Spinal cord (tissue), 10 donors: ENCODE measurements at places on chromosomes 2 and 18. TPM values are rescaled to one million over a fixed set of nuclear protein-coding genes. Genes with fewer than 3 reads are reported as not detected.
A peak's percentile ranks its signal among the peaks of the same experiment; 100 is the strongest.

DNA sequence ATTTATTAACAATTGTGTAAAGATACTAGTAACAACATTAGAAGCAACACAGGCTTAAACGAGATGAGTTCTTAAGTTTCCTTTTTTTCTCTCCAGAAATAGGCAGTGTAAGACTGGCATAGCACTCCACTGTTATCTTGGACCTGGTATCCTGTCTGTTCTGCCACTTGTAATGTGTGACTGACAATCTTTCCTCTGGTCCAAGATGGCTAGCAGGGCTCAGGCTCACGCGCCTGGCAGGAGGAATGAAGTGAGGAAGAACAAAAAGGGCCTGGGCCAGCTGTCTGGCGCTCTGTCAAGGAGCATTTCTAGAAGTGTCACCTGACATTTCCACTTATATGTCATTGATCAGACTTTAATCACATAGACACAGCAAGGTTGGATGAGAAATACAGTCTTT, 31.6 kb upstream of the CCDC195 start:
- no peak for DNase-seq

GRCh38 chr18:25256439-25256838, 95.5 kb downstream of the ZNF521 start:
- DNase-seq, result no peak

DNA sequence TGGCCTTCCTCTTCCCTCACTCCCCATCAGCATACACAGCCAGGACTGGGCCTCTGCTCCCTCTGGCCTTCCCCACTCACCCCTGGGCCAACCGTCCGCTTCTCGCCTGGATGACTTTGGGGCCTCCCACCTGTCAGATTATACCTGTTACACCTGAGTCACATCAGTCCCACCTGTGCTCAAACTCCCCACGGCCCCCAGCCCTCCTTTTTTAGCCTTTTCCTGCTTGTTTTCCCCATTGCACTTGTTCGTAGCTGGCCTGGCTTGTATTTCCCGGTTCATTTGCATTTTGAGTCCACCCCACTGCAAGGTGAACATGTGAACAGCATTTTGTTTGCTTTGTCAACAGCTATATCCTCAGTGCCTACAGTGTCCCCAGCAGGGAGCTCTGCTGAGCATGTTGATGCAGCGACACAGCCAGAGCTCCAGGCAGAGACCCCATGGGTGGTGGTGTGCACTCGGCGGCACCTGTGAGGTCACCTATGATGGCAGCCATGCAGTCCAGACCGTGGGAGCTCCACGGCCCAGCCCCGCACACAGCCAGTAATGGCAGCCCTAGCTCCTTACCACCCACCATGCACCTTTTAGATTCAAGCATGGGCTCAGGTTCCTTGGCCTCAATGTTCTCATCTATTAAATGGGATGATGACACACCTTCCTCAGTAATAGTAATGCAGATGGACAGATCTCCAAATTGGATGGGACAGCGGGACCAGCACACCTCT, 276.4 kb upstream of the HS6ST1 start:
- DNase-seq, result no peak

DNA sequence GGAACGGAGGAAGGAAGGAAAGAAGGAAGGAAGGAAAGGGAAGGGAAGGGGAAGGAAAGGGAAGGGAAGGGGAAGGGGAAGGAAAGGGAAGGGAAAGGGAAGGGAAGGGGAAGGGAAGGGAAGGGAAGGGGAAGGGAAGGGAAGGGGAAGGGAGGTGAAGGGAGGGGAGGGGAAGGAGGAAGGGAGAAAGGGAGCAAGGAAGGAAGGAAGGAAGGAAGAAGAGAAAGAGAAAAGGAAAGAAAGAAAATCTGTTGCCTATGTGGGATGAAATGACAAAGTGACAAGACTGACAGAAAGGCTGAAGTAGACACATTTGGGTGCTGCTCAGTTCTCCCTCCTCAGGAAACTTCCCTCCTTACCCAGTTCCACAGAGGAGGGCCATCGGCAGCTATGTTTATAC, 46.3 kb upstream of the GORASP2 start:
- DNase-seq, result no peak

GRCh38 chr2:204449977-204450376, 95.3 kb upstream of the PARD3B start:
- DNase-seq, result no peak

- DNase-seq, result no peak
Measured at GRCh38 chr18:13521418-13521817, 204.9 kb downstream of the FAM210A start.

DNA sequence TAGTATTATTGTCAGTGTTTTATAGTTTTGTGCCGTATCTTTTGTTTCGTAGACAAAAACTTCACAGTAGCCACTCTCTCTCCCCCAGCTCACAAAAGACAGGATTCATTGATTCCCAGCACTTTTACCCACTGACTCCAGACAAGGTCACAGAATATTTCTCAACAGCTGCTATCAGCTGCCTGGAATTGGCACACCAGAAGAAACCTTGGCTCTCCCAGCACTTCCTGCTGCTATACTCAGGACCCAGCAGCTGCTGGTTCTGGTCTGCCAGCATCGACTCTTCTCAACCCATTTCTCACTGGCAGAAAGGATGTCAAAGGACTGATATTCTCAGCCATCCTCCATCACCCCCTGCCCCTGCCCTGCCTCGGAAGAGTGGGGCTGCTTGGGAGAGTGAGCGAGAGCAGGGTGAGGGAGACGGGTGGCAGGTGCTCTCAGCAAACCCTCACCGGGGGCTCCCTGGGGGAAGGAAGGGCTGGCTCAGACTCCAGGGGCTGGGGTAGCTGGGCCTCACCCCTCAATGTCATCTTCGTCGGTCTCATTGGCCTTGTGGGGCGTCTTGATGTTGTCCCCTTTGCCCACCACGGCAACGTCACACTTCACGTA, 6.1 kb upstream of the OTOF start:
- peak; percentile 57 for DNase-seq

- DNase-seq, result peak; percentile 55
Measured at GRCh38 chr2:175366815-175367214, 185.3 kb upstream of the ATP5MC3 start.

DNA sequence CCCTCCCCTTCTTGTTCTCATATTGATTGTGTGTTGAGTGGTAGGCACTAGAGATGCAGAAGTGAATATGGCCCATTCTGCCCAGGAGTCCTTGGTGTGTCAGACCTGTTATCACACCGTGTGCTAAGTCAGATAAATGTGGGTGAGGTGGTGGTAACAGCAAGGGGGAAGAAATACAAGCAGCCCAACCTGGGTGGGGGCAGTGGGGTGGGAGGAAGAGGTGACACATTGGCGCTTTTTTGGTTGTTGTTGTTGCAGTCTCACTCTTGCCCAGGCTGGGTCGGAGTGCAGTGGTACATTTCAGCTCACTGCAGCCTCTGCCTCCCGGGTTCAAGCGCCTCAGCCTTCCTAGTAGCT, 12.8 kb downstream of the B3GNT2 start:
- no peak for DNase-seq

DNA sequence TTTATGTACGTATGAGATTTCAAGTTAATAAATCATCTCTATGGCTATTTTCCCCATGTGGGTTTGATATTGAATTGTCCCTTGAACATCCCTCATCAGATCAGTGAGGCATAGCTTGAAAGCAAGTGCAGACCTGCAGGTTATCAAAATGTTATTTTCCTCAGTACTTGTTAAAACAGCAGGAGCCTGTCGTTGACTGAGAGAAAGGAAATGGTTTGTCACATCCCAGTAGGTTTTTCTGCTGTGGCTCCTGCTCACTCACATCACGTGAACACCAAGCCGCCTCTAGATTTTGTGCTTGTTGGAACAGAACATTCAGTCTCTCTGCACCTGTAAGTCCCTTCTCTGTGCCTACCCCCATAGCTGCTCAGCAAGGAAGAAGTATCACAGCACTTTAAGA, 340.3 kb downstream of the CELF4 start:
- peak; percentile 80 for DNase-seq

- DNase-seq, result no peak
Measured at GRCh38 chr2:183519371-183520056, 395.3 kb downstream of the NUP35 start.

- DNase-seq, result no peak
Measured at GRCh38 chr2:54166121-54166773, 50.8 kb downstream of the ACYP2 start.

DNA sequence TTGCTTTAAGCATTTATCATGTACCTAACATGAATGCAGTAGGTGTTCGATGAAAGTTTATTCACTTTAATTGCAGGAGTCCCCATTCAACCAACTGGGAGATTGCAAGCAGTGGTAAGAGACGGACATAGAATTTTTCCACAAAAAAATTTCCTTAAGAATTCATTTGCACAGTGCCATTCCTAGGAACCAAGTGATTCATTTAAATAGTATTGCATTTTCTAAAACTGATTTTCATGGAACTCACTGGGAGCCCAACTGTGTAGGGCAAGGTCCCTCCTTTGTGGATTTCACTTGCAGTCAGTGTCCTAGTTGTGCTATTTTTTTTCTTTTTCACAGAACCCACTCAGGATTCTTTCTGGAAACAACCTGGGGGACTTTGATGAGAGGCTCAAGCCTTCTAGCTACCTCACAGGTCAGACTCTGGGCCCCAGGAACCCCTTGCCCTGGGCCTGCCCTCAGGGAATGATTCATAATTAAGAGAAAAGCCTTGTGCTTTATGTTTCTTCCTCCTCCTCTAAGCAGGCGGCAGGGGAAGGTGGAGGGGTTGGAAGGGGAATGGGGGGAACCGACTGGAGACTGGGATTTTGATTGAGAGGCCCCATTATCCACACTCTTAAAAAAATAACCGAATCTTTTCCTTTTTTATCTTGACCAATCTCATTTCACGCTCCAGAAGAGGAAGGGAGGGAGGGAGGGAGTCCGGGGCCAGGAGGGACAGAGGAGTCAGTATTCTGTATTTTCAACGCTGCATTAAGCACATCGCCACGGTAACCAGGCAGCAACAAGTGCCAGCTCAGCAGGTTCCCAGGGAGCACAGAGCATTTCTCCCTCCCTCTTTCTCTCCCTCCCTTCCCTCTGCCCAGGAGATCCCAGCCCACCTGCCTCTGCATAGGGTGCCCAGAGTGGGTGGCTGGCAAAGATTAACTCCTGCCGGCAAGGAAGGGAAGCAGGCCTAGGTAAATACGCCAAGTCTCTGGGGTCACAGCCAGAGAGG, 51.8 kb downstream of the PSD4 start:
- DNase-seq, result no peak

GRCh38 chr2:197777823-197778407, 7.2 kb downstream of the BOLL start:
- peak; percentile 55 for DNase-seq

GRCh38 chr2:238868616-238869292, 20.9 kb downstream of the TWIST2 start:
- DNase-seq, result no peak

- DNase-seq, result no peak
Measured at GRCh38 chr18:28476302-28476701, 299.4 kb upstream of the CDH2 start.

GRCh38 chr2:204255071-204255470, 290.2 kb upstream of the PARD3B start:
- no peak for DNase-seq

DNA sequence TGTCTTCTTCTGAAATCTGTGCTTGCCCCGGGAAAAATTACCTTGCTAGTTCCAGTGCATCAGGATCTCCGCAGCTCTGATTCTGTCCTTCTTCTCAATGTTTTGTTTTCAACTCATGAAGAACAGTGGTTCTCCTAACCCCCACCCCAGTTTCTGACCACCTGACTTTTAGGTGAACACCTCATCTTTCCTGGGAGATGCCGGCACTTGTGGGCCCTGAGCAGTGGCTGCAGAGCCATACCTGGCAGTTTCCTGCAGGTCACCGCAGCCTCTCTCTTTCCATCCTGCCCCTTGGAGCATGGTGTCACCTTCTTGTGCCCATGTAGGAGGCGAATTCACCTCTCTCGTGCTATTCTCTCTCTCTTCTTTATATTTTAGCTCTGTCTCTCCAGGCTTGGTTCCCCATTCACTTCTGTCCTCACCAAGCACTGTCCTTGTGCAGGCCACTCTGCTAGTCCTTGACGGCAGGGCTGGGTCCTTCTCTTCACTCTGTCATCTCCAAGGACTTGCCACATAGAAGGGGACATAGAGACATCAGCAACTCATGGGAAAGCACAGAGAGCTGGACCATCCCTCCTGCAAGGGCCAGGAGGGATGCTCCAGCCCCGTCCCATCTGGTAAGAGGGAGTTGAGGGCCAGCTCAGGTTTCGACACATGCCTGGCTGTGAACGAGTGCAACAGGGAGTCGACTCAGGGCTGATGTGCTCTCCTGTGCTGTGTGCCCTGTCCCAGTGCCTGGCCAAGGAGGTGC, 59.1 kb downstream of the DDX1 start:
- DNase-seq, result no peak

- peak; percentile 70 for DNase-seq
Measured at GRCh38 chr2:8685697-8686358, 4.0 kb downstream of the ID2 start.

- no peak for DNase-seq
Measured at GRCh38 chr2:20696366-20696765, 29.4 kb downstream of the GDF7 start.

DNA sequence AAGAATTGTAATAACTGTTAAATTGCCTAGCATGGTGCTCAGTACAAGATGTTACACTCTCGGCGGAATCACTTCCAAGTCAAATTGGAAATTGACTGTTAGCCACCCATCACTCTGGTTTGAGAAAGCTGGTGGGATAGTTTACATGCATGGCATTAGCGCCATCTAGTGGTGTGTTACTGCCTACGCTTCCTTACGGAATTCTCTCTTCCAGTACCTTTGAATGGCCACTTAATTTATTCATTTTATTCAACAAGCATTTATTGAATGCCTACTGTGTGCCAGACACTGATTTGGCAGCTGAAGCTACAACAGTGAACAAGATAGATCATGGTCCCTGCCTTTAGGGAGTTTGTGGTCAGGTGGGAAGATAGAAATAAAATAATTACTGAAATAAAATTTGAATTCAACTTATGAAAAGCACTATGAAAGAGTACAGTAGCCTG, 171.2 kb downstream of the TMEM247 start:
- no peak for DNase-seq

The NOL4 gene
- total RNA-seq, result 13.7 TPM

The GEN1 gene
- total RNA-seq, result 15.6 TPM

The KLHL30 gene
- 0.10 TPM for total RNA-seq

The RNF149 gene
- 55.8 TPM for total RNA-seq

The GAREM2 gene
- 8.7 TPM for total RNA-seq

The RIT2 gene
- 18.4 TPM for total RNA-seq

The LYG2 gene
- not detected for total RNA-seq

The RGPD4 gene
- 0.10 TPM for total RNA-seq

The CFAP65 gene
- 4.8 TPM for total RNA-seq

The LRRC30 gene
- not detected for total RNA-seq

The ACVR1 gene
- 21.1 TPM for total RNA-seq

The PKDCC gene
- total RNA-seq, result 55.9 TPM

The LINC00305 gene
- not detected for total RNA-seq

The DNAH7 gene
- 14.2 TPM for total RNA-seq

The TUBB6 gene
- 163 TPM for total RNA-seq

The CD207 gene
- 0.06 TPM for total RNA-seq
